Peyer's patch (tissue), 4 donors: ENCODE measurements at places on chromosomes 5 and 9. TPM values are rescaled to one million over a fixed set of nuclear protein-coding genes. Genes with fewer than 3 reads are reported as not detected.

The ORM2 gene
- not detected for total RNA-seq

The BTNL3 gene
- total RNA-seq = 214 TPM

The SLC25A48 gene
- total RNA-seq = 11.6 TPM

The TRPM6 gene
- 25.1 TPM for total RNA-seq
